ENCODE measurements at places on chromosomes 13 and 19.

DNA sequence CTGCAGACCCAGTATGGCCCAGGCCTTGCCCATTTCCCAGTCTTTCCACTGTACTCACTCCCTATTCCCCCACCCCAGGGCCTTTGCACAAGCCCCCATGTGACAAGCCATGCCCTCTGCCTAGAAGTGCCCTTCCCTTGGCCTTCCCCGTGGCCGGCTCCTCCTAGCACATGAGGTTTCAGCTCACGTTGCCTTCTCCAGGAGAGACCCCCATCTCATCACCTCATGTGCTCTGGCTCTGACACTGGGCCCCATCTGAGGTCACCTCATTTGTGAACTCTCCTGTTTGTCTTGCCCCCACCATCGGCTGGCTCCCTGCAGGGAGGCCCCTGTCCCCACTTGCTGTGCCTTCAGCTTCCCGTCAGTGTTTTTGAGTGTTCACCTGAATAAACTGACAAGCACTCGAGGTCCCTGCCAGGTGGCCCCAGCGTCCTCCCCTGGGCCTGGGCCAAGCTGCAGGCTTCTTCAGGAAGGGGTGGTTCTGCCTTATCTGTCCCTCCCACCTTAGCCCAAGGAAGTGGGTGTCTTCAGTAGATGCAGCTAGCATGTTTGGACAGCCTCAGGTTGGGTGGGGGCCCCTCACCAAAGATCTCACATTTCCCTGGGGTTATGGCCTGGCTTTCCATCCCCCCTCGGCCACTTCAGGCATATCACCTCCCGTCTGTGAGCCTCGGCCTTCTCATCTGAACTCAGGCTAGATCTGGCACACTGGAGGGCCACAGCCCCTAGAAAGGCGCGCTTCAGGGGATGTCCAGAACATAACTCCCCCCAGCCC, 3.8 kb upstream of the SLC25A42 start:
- DNase-seq = no peak

DNA sequence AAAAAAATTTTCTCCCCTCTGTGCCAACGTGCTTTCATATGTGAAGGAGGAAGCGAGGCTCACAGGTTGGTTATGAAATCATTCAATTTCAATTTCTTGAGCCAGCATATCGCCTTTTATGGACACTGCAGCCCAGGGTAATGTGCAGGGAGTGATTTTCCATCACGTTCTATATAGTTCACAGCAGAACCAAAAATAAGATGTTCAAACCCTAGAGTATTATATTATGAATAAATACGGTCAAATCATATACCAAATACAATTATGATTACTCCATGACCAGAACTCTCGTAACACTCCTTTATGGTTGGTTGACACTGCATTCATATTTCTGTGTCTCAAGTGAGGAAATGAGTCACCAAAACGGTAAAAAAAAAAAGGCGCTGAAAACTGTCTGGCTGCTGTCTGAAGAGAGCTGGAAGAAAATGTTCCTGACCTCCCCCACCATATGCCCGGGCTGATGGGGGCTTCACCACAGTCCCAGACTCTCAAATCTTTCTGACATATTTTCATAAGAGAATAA, 75.8 kb upstream of the UBAC2 start:
- no peak for DNase-seq

DNA sequence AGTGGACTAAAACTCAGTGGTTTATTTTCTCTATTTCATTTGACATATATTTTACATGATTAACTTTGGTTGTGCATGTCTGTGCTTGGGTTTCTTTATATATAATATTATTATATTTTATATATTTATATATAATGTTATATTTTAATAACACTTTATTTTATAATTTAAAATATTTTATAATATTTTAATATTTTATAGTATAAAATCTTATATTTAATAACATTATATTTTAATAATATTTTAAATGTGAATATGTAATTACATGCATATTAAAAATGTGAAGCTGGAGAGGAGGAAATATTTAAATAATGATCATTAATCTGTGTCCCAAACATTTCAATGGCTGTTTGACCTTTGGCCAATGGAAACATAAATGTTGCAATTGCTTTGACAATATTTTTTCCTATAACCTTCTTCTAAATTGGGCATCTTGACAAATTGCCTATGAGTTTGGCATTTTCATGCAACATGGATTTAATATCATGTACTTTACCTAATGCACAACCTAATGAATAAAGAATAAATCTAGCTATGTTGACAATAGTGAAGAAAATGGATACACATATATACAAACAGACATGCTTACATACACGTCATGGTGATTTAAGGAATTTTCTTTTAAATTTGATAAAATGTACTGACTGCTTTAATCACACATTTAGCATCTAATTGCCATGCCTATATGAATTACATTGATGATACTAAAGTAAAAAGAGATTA, 607.1 kb downstream of the SLITRK6 start:
- DNase-seq = no peak

DNA sequence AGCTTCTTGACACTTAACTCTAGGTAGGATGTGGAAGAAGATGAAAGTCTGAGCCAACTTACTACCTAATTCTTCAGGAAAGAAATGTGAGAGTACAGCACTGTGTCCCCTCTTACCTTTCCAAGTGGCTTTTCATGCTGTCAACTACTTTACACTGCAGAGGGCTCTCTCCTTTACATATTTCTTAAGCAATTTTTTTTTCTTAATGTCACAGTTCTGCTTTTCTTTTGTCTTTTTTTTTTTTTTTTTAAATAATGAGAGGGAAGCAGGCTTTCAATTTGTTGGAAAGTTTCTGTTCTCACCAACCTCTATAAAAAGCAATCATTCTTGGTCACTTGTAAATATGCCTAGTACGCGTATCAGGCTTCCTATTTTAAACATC, 212.7 kb upstream of the MIR17HG start:
- no peak for DNase-seq

GRCh38 chr19:14116525-14116917, 1.0 kb downstream of the PRKACA start:
- DNase-seq = no peak

GRCh38 chr13:44063881-44064280, 184.2 kb downstream of the LACC1 start:
- DNase-seq = no peak

- DNase-seq = no peak
Measured at GRCh38 chr13:80903911-80904310, 563.0 kb upstream of the SPRY2 start.

- DNase-seq = no peak
Measured at GRCh38 chr19:670609-671075, 5.5 kb upstream of the FSTL3 start.

DNA sequence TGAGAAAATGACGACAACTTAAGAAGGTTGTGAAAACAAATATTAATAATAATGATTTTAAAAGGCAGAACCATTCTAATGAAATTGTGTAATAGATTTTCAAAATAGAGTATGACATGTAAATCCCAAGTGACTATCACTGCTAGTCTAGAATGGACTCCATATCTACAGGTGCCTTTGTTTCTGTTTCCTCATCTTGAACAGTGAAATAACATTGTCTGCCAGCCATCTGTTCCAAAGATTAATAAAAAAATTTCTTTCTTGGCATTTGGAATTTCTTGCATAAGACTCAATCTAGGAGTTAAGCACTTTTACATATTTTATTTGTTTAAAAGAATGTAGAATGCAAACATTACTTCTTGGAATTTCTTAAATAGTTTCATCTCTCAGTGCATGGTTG, 520.1 kb upstream of the ARGLU1 start:
- no peak for DNase-seq
